ENCODE measurements at places on chromosomes 11 and 22.

GRCh38 chr11:114368918-114369680, 31.2 kb downstream of the C11orf71 start:
- no peaks in the 10 kb centered on the region for H3K36me3 ChIP-seq
- H3K4me3 ChIP-seq: no peak overlapping the region
- H3K4me1 ChIP-seq: no peaks in the 10 kb centered on the region
- DNase-seq: no peak
- H3K27me3 ChIP-seq: peaks cover 8% of the 10 kb centered on the region

- peaks cover 7% of the 10 kb centered on the region for H3K27me3 ChIP-seq
- H3K4me3 ChIP-seq: no peak overlapping the region
- DNase-seq: no peak
- H3K4me1 ChIP-seq: peaks cover 6% of the 10 kb centered on the region
- no peaks in the 10 kb centered on the region for H3K36me3 ChIP-seq
Observed at GRCh38 chr11:60118338-60118737, 29.9 kb downstream of the MS4A2 start.

DNA sequence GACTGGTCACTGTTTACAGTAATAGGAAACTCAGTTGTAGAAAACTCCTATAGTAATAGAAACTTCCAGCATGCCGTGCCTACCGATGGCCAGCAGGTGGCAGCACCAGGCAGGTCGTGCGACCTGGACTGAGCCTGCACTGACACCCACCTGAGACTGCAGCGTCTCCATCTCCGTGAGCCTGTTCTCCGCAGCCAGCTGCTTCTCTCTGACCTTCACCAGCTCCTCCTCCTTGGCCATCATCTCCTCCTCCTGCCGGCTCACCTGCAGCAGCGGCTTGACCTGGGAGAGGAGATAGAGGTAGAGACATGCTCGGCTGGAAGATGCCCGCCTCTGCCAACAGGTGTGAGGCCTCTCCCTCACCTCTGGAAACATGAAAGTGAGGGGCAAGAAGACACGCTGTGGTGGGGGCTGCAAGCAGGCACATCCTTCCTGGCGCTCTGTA, 48.5 kb downstream of the APOL1 start:
- peak; percentile 74 for DNase-seq
- H3K27me3 ChIP-seq: no peaks in the 10 kb centered on the region
- H3K36me3 ChIP-seq: peaks cover 95% of the 10 kb centered on the region
- peak overlapping the region; percentile 21 for H3K27ac ChIP-seq

- H3K27me3 ChIP-seq: no peaks in the 10 kb centered on the region
- H3K27ac ChIP-seq: no peak overlapping the region
- no peak for DNase-seq
- peaks cover 9% of the 10 kb centered on the region for H3K4me1 ChIP-seq
- peaks cover 60% of the 10 kb centered on the region for H3K36me3 ChIP-seq
Observed at GRCh38 chr22:17107547-17107810, 13.7 kb downstream of the TMEM121B start.

DNA sequence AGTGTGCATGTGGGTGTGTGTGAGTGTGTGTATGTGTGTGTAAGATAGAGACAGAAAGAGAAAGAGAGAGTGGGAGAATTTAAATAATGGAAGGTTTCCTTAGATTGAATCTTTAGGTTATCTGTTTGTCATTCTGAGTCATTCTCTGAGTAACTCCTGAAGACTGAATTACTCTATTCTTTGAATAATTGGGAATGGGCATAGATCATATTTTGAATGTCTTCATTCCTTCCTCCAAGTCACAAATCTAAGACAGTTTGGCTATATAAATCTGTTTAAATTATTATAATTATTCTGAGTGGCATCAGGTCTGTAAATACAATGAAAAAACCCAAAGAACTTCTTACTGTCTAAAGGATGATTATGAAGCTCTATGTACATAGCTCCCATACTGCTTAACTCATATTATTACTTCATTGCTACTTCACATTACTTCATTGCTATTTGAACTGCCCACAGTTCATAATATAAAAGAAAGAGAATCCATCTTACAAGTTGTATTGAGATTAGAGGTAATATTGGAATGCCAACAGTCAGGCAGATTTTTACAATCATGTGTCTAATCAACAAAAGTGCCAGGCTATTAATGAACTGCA, 346.6 kb upstream of the CCDC179 start:
- no peak for DNase-seq
- H3K27ac ChIP-seq: no peak overlapping the region
- H3K27me3 ChIP-seq: no peaks in the 10 kb centered on the region
- no peak overlapping the region for H3K4me3 ChIP-seq
- H3K4me1 ChIP-seq: no peaks in the 10 kb centered on the region
- H3K36me3 ChIP-seq: no peaks in the 10 kb centered on the region

GRCh38 chr11:123558536-123559315, 95.7 kb downstream of the SCN3B start:
- peaks cover 23% of the 10 kb centered on the region for H3K4me1 ChIP-seq
- peak overlapping the region; percentile 86 for H3K4me3 ChIP-seq
- no peak overlapping the region for H3K27ac ChIP-seq
- no peaks in the 10 kb centered on the region for H3K36me3 ChIP-seq
- DNase-seq: no peak

DNA sequence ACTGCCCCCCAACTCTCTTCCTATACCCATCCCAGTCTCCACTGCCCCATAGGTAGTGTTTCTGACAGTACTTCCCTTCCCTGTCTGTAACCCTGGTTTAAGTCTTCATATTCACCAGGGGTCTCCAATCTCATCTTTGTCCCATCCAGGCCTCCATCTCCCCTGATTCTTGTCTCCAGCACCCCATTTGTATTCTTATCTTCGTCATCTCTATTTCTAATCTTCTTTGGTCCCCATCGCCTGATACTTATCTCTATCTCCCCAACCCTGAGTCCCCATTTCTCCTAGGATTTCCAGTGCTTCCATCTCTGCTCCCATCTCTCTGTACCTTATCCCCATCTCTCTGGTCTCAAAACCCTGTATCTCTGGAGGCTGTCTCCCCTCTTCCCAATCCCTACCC, 1.8 kb downstream of the PHOX2A start:
- H3K27ac ChIP-seq: no peak overlapping the region
- peaks cover 5% of the 10 kb centered on the region for H3K36me3 ChIP-seq
- H3K27me3 ChIP-seq: peaks cover 43% of the 10 kb centered on the region
- H3K4me3 ChIP-seq: no peak overlapping the region
- H3K4me1 ChIP-seq: peaks cover 34% of the 10 kb centered on the region

DNA sequence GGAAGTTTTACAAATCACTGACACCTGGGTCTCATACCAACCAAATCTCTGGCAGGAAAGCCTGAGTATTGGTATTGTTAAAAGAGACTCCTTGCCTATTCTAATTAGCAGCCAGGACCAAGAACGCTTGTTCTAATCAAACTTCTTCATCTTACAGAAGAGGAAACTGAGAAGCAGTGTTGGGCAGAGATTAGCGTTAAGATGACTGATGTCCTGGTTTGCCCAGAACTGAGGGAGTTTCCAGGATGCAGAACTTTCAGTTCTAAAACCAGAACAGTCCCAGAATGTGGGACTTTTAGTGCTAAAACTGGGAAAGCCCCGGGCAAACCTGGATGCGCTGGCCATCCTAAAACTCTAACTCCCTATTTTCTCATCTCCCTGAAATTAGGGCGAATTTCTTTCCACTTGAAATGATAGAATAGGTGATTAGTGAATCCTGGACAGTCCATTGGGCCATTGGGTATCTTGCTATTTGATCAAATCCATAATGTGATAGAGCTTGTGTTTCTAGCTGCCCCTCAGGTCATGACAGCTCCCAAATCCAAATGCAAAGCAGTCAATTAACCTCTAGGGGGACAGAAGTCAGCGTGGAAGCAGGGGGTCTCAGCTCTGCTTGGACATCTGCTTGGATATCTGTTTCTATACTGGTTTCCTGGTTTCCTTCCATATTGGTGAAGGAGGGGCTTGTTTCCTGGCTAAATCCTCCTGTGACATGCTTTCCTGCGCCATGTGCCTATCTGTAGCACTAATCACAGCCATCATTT, 16.0 kb upstream of the TMPRSS13 start:
- no peak for DNase-seq
- H3K27me3 ChIP-seq: peaks cover 2% of the 10 kb centered on the region
- H3K4me1 ChIP-seq: peaks cover 42% of the 10 kb centered on the region

- H3K4me3 ChIP-seq: peak overlapping the region; percentile 29
- DNase-seq: no peak
- peaks cover 16% of the 10 kb centered on the region for H3K4me1 ChIP-seq
- no peaks in the 10 kb centered on the region for H3K36me3 ChIP-seq
- H3K27ac ChIP-seq: peak overlapping the region; percentile 11
Observed at GRCh38 chr11:17230867-17231851, 23.4 kb upstream of the PIK3C2A start.

GRCh38 chr11:116707746-116708145, 65.0 kb downstream of the BUD13 start:
- no peak overlapping the region for H3K4me3 ChIP-seq
- DNase-seq: no peak
- no peaks in the 10 kb centered on the region for H3K36me3 ChIP-seq
- H3K27ac ChIP-seq: no peak overlapping the region
- H3K4me1 ChIP-seq: no peaks in the 10 kb centered on the region
- H3K27me3 ChIP-seq: peaks cover 32% of the 10 kb centered on the region

DNA sequence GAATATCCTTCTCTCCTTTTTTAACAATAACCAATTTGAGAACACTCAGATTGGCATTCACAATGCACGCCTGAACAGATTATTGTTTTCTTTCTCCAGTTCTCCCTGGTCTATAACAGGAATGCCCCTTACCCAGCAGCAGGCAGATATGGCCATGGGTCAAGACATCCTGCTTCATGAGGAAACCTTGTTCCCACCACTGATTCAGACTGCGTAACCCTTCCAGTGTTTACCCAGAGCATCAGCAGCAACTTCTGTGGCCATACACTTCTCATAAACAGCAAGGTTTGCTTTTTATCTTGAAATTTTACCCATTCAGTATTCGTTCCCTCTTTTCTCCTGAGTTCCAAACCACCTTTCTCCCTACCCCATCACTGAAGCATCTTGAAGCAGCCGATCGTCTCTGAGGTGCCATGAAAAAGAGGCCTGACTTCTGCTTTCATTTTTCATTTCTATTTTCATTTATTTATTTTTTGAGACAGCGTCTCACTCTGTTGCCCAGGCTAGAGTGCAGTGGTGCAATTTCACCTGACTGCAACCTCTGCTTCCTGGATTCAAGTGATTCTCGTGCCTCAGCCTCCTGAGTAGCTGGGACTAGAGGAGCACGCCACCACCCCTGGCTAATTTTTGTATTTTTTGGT, 9.6 kb downstream of the PTS start:
- peak overlapping the region; percentile 91 for H3K27ac ChIP-seq
- H3K4me3 ChIP-seq: peak overlapping the region; percentile 68
- no peak for DNase-seq
- peaks cover 69% of the 10 kb centered on the region for H3K36me3 ChIP-seq
- H3K27me3 ChIP-seq: no peaks in the 10 kb centered on the region

- H3K27ac ChIP-seq: no peak overlapping the region
- no peaks in the 10 kb centered on the region for H3K36me3 ChIP-seq
- no peak overlapping the region for H3K4me3 ChIP-seq
- peaks cover 20% of the 10 kb centered on the region for H3K4me1 ChIP-seq
Observed at GRCh38 chr11:67600324-67601029, 6.3 kb upstream of the NDUFV1 start.

DNA sequence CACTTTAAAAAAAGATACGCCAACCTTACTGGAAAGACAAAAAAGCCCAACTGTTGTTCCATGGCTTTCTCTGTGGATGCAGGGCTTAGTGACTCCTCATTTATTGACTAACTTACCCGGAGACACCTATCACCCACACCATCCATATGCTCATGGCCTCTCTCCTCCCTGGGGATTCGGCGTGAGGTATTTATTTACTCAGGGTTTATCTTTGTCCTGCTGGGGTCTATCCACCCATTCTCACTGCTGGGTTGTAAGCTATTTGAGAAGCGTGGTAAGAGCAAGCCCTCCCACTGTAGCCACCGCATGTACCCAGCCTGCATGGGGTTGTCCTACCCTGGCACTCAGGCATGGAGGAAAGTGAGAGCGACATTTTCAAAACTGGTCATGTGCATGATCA, 93.6 kb downstream of the NELL1 start:
- no peaks in the 10 kb centered on the region for H3K36me3 ChIP-seq
- no peak overlapping the region for H3K4me3 ChIP-seq
- H3K4me1 ChIP-seq: no peaks in the 10 kb centered on the region

DNA sequence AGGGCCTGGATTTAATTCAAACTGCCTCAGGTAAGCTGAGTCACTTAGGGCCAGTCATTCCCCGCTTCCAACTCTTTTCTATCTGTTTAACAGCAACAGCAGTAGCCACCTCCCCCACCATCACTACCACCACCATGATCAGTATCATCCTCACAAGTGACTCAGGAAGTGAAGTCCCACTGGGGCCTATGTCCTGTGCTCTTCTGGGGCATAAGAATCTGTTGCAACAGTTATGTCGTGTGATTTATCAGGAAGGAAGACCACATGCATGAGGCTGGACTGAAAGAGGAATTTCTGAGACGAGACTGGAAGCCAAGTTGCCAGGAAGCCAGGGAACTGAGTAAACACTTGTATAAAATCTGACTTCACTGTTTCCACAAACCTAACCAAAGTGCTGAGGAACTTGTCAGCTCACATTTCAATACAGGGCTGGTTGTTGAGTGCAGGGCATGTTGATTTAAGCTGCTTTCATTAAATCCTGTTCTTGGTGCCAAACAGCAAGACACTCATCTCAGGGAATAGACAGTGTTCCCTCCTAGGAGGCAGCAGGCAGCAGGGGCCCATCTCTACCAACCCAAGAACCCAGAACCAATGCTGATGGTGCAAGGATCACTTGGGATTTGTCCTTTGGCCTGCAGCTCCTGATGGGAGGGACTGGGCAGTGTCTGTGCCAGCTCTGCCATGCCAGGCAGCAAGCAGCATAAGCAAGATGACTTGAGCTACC, 226.7 kb upstream of the NARS2 start:
- DNase-seq: no peak
- H3K36me3 ChIP-seq: no peaks in the 10 kb centered on the region
- H3K4me1 ChIP-seq: no peaks in the 10 kb centered on the region
- no peak overlapping the region for H3K27ac ChIP-seq

- no peak overlapping the region for H3K27ac ChIP-seq
- no peaks in the 10 kb centered on the region for H3K4me1 ChIP-seq
- no peak for DNase-seq
- peaks cover 1% of the 10 kb centered on the region for H3K27me3 ChIP-seq
- no peaks in the 10 kb centered on the region for H3K36me3 ChIP-seq
- H3K4me3 ChIP-seq: no peak overlapping the region
Observed at GRCh38 chr11:9905501-9905951, 241.6 kb downstream of the SWAP70 start.

- H3K4me1 ChIP-seq: peaks cover 86% of the 10 kb centered on the region
- peak overlapping the region; percentile 11 for H3K4me3 ChIP-seq
- peak overlapping the region; percentile 89 for H3K27ac ChIP-seq
- DNase-seq: no peak
- H3K36me3 ChIP-seq: peaks cover 98% of the 10 kb centered on the region
Observed at GRCh38 chr11:128464878-128465450, 122.4 kb downstream of the ETS1 start.

GRCh38 chr11:33906484-33907186, 14.8 kb upstream of the LMO2 start:
- H3K27ac ChIP-seq: no peak overlapping the region
- no peak overlapping the region for H3K4me3 ChIP-seq
- peaks cover 12% of the 10 kb centered on the region for H3K4me1 ChIP-seq

DNA sequence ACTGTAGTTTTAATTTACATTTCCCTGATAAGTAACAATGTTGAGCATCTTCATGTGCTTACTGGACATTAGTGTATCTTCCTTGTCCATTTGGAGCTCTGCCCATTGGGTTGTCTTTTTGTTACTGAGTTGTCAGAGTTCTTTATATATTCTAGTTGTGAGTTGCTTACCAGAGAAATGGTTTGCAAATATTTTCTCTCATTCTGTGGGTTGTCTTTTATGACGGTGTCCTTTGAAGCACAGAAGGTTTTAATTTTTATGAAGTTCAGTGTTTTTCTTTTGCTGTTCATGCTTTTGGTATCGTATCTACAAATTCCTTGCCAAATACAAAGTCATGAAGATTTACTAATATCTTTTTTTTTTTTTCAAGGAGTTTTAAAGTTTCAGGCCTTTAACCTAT, 42.4 kb downstream of the ZBTB44 start:
- no peak overlapping the region for H3K27ac ChIP-seq
- DNase-seq: no peak
- peaks cover 14% of the 10 kb centered on the region for H3K36me3 ChIP-seq

Data from activated B cell treated with CpG ODN at 0.5 μM for 24 hours (primary cell).